ENCODE measurements at places on chromosomes 6 and 20. TPM values are rescaled to one million over a fixed set of nuclear protein-coding genes. Genes with fewer than 3 reads are reported as not detected.

The KHDC1 gene
- total RNA-seq: not detected

The SMLR1 gene
- total RNA-seq: not detected

The TJAP1 gene
- 12.4 TPM for total RNA-seq

The CAGE1 gene
- total RNA-seq: 0.40 TPM
